ENCODE measurements at places on chromosomes 5 and 9.

DNA sequence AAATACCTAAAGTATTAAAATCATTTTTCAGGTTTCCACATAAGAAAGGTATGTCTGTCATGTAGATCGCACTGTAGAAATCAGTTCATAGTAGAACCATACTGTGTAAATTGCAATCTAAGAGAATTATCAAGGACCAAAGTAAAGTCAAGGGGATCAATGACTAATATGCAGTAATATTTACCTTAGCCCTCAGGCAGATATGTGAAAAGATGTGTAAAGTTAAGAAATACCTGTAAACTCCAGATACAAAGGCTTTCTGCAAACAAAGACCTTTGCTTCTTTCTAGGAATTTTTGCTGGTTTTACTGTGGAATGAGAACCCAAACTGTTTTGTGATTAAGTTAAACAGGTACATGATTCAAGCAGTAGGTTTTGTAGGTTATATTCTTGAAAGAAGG, 11.6 kb downstream of the POLK start:
- DNase-seq, result no peak

GRCh38 chr9:110874963-110875674, 163.2 kb downstream of the LPAR1 start:
- DNase-seq, result no peak

DNA sequence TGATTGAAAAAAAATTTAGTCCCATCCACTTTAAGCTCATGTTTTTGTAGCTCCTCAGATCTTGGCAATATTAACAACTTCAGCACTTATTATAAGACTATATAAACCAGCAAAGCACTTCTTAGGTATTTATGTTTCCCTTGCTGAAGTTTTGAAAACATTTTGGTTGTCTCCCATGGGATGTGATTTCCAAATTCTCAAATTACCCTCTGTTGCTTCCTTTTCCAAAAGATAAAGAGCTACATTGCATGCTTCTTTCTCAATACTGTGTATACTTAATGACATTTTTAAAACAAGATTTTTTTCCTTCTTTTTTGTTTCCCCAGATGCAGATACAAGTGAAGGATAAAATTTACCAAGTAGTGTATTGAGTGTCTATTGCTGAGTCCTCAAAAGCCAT, 567.1 kb downstream of the CSNK1G3 start:
- no peak for DNase-seq

DNA sequence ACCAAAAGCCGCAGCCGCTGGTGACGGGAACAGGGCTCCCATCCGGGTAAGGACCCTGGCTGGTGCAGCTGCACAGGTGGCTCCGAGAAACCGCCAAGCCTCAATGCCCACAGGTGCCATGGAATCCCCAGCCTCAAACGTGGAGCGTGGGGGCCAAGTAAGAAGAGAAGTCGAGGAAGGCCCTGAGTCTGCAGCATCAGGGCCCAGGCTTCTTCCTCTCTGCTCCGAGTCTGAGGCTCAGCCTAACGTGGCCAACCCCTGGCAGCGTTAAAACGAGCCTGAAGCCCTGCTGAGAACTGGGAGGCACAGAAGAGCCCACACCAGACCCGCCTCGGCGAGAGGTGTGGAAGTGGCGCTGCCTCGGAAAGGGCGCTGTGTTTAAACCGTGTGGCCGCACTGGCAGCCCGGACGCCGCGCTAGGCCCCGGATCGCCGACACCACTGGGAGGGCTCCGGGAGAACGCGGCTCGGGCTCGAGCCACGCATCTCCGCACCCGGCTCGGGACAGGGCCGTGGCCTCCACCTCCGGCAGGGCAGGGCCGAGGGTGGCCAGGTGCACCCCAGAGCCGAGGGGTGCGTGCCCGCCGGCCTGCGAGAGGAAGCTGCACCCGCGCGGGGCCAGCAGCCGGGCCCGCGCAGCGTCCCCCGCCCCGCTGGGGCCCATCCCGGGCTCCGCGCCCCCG, 730 bp downstream of the ZMYND19 start:
- DNase-seq, result no peak

DNA sequence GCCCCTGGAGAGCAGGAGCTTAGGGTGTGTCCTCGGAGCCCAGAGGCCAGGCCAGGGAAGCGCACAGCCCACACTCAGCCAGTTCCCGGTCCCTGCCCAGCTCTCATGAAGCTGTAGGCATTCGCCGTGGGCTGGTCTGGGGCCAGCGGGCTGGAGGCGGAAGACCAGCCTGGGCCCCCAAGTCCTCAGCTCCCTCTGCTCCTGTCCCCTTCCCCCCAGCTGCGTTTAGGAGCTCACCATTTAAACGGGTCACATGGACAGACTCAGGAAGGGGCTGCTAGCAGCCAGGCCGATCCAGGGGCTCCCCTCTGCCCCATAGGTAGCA, 17.4 kb downstream of the DNLZ start:
- DNase-seq, result no peak

GRCh38 chr5:149951138-149951749, 6.7 kb upstream of the PDE6A start:
- DNase-seq, result no peak

DNA sequence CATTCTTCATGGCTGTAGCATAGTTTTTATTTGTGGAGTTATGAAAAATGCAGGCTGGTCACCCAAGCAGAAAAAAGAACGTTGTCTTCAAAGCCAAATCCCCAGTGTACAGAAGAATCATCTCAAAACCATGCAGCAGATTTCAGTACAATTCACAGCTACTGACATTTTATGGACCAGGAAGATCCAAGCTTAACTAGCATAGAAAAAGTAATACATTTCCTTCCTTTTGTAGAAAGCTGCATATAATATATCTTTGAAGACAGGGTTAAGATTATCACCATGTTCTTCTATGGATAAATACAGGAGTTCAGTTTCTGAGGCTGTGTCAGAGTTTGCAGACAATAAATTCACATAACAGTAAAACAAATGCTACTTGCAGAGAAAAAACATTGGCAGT, 1054.8 kb upstream of the C9orf72 start:
- DNase-seq, result no peak

All from NCI-H1092 treated with DMSO at 0.1 percent for 48 hours (cell line).